SK-N-MC (cell line): ENCODE measurements at places on chromosomes 12 and 14.

DNA sequence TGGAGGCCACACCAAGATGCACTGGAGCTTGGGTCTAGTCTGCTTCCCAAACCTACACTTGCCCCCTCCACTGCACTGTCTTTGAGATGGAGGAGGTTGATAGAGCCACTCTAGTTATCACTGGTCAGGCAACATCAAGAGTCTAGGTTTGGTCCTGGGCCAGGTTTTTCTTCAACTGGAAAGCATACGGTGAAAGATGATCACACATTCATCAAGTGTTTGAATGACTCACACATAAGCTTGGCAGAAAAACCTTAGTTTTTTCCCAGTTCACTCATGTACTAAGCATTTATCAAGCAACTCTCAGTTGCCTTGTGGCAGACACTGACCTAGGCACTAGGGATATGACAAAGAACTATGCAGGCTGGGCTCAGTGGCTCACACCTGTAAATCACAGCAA lies 84.5 kb downstream of the PLEKHG3 start:
- DNase-seq, result no peak

- DNase-seq, result no peak
These were observed 2.7 kb downstream of the TMTC3 start for GRCh38 chr12:88144546-88145468.

- no peak for DNase-seq
These were observed 472.0 kb downstream of the TMTC2 start for GRCh38 chr12:83158613-83159207.

DNA sequence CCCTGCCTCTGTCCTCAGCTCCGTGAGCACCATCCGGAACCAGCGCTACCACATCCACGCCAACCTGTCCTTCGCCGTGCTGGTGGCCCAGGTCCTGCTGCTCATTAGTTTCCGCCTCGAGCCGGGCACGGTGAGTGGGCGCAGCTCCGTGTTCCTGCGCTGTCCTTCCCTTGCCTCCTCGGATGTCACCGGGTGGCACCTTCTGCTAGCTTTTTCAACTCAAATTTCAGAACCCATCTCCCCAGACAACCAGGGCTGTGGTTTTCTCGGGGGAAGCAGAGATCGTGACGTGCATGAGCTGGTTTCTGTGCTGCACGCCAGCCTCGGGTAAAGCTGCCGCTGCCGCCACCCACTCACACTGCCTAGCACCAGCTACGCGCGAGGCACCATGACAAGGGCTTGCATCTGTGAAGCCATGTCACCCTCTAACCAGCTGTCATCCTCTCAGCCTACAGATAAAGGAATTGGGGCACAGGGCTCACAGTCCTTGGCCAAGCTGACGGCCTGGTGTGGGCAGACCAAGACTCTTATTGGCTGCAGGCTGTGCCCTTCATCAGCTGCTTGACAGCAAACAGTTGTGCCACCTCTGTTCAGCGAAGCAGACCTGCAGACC lies 152.1 kb downstream of the ADGRD1 start:
- no peak for DNase-seq

DNA sequence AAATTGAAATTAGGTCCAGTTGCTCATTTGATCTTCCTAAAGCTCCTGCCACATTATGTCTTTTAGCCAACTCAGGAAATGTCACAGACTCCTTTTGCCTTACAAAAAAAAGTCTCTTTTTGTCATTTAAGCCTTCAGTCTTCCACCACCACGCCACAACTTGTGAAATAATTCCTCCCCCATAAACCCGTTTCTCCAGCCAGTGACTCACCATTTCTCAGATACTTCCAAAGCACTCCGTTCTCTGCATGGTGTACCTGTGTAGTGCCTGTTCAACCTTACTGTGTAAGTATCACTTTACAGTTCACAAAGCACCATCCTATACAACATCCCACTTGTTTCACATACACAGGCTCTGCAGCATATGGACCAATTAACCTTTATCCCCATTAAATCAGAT lies 139.5 kb upstream of the AEBP2 start:
- no peak for DNase-seq

DNA sequence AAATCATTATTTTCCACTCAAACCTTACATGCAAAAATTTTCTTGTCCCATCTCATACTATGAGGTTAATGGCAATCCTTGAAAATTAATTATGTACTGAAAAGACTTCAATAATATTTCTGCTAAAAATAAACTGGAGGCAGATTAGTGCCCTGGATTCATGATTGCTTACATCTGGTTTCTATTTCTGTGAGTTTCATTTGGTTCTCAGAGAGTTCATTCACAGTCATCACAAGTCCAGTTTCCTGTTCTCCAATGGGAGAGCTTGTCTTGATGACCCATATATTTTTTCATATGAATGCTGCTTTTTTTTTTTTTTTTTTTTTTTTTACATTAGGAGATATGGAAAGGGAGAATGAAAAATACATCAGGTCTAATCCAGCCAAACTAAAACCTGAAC lies 6.6 kb upstream of the PTHLH start:
- no peak for DNase-seq

- no peak for DNase-seq
These were observed 68.1 kb downstream of the TPH2 start for GRCh38 chr12:72006766-72007165.

GRCh38 chr12:132210223-132211055 lies 66.2 kb downstream of the NOC4L start:
- no peak for DNase-seq
